ENCODE measurements at places on chromosomes 6 and 20. TPM values are rescaled to one million over a fixed set of nuclear protein-coding genes. Genes with fewer than 3 reads are reported as not detected.

Gene MCHR2
- total RNA-seq = not detected

Gene F13A1
- 0.39 TPM for total RNA-seq

Gene BHLHE23
- not detected for total RNA-seq

Gene UNC5CL
- total RNA-seq = 1.6 TPM

Gene ALDH8A1
- total RNA-seq = 1.2 TPM

Gene TGM6
- total RNA-seq = not detected

DNA sequence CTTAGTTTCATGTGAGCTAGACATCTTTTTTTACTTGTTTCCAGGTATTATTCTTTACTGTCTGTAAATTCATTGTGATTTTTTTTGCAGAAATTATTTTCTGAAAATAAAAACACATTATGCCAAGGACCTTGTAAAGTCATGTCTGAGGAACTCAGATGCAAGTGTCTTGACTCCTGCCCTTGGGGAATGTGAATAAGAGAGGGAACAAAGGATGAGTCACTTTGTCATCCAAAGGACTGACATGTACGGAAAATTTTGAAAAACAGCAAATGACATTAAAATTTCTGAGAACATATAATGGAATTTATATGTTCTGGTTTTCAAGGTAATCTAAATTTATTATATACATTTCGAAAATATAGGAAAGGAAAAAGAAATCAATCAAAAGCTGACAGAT, 660.4 kb downstream of the CD109 start:
- no peak overlapping the region for H3K4me3 ChIP-seq
- H3K36me3 ChIP-seq = no peaks in the 10 kb centered on the region
- no peaks in the 10 kb centered on the region for H3K27me3 ChIP-seq

- peak overlapping the region; percentile 97 for H3K4me3 ChIP-seq
- H3K36me3 ChIP-seq = peaks cover 15% of the 10 kb centered on the region
- peaks cover 26% of the 10 kb centered on the region for H3K27me3 ChIP-seq
Measured at GRCh38 chr6:3228771-3229565, 1.5 kb upstream of the TUBB2B start.

- no peak overlapping the region for H3K27ac ChIP-seq
- no peaks in the 10 kb centered on the region for H3K4me1 ChIP-seq
- DNase-seq = no peak
- no peak overlapping the region for H3K4me3 ChIP-seq
- peaks cover 8% of the 10 kb centered on the region for H3K36me3 ChIP-seq
- H3K27me3 ChIP-seq = no peaks in the 10 kb centered on the region
Measured at GRCh38 chr20:11958855-11959254, 41.2 kb downstream of the BTBD3 start.

- no peak overlapping the region for H3K27ac ChIP-seq
- H3K36me3 ChIP-seq = peaks cover 3% of the 10 kb centered on the region
- no peak overlapping the region for H3K4me3 ChIP-seq
- H3K4me1 ChIP-seq = no peaks in the 10 kb centered on the region
- no peak for DNase-seq
Measured at GRCh38 chr6:118371955-118372354, 176.1 kb upstream of the PLN start.

GRCh38 chr6:159716247-159717096, 10.8 kb upstream of the WTAP start:
- H3K4me3 ChIP-seq = no peak overlapping the region
- H3K4me1 ChIP-seq = peaks cover 4% of the 10 kb centered on the region
- H3K36me3 ChIP-seq = no peaks in the 10 kb centered on the region
- no peak for DNase-seq
- peak overlapping the region; percentile 43 for H3K27ac ChIP-seq

- no peak overlapping the region for H3K4me3 ChIP-seq
- DNase-seq = no peak
- H3K27me3 ChIP-seq = no peaks in the 10 kb centered on the region
- H3K36me3 ChIP-seq = no peaks in the 10 kb centered on the region
- no peak overlapping the region for H3K27ac ChIP-seq
- no peaks in the 10 kb centered on the region for H3K4me1 ChIP-seq
Measured at GRCh38 chr6:5524110-5524509, 262.8 kb downstream of the FARS2 start.

GRCh38 chr6:41784581-41785171, 2.8 kb upstream of the TOMM6 start:
- H3K27ac ChIP-seq = no peak overlapping the region
- peak overlapping the region; percentile 81 for H3K4me3 ChIP-seq
- peaks cover 6% of the 10 kb centered on the region for H3K36me3 ChIP-seq
- no peak for DNase-seq
- H3K27me3 ChIP-seq = peaks cover 13% of the 10 kb centered on the region
- H3K4me1 ChIP-seq = peaks cover 31% of the 10 kb centered on the region

- H3K27me3 ChIP-seq = no peaks in the 10 kb centered on the region
- H3K36me3 ChIP-seq = no peaks in the 10 kb centered on the region
Measured at GRCh38 chr6:94049001-94049400, 629.6 kb upstream of the EPHA7 start.

DNA sequence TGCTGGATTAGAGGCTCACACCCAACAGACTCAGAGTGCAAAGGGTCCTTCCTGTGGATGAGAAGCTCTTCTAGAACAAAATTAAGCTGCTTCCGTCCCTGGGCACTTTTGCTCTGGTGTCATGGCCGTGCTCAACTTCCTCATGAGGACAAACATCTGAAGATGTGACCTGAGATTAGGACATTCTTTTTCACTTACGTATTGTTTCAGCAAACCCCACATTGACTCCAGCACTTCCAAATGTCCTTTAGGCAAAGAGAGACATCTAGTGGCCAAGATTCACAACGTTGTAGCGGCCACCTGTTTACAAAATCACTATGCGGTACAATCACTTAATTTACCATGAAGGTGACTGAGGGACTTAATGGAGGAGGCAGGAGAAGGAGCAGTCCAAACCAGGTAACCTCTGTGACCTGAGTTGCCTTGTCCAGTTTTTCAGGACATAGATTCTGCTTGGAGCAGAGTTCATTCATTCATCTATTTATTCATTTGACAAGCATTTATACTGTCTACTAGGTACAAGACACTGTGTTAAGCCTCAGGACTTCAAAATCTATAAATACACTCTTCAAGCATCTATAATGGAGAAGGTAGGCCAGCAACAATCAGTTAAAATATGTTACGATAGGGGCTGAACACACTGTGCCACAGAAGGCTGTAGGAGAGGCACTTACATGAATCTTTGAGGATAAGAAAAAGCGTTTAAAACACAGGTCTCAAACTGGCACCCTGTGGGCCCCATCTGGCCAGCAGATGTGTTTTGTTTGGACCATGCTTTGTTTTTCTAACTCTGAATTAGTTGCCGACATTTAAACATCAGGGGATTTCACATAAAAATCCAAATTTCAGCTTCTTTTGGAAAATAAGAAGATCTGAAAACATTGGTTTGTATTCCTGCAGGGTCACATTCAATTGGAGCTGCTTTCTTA, 5.6 kb upstream of the ADGRF1 start:
- no peak overlapping the region for H3K27ac ChIP-seq
- no peaks in the 10 kb centered on the region for H3K36me3 ChIP-seq
- H3K4me3 ChIP-seq = no peak overlapping the region

- DNase-seq = peak; percentile 37
- H3K27me3 ChIP-seq = no peaks in the 10 kb centered on the region
- peaks cover 8% of the 10 kb centered on the region for H3K4me1 ChIP-seq
- H3K27ac ChIP-seq = no peak overlapping the region
Measured at GRCh38 chr20:59455402-59456341, 148.7 kb upstream of the PHACTR3 start.

DNA sequence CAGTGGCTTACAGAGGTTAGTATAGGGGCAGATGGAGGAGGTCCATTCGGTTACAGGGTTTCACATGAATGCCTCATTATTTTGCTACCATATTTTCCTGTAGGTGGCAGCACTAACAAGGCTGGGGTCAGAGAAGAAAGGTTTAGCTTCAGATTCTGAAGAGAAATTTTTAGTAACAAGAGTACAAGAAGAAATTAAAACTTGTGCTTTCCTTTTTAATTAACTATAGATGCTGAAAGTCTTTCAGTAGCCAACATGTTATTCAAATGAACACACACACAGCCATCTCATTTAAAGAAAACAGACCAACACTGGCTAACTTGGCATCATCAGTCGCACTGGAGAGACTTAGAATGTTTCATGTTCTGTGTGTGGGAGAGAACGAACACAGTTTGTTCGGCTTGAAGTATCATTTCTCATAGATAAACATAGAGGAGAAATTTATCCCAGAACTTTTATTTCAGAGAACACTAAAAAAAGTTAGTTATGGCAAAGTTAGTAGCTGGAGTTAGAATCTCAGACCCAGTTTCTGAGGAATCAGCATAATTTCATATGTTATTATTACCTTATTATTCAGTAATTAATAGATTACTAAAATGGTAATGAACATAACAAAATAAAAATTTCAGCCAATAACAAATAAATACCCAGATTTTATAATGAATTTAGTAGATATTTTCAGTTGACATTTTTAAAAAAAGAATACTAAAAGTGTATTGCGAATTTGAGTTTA, 314.0 kb upstream of the RSPO3 start:
- H3K27ac ChIP-seq = no peak overlapping the region
- H3K27me3 ChIP-seq = peaks cover 25% of the 10 kb centered on the region
- no peak overlapping the region for H3K4me3 ChIP-seq
- no peaks in the 10 kb centered on the region for H3K36me3 ChIP-seq

- no peaks in the 10 kb centered on the region for H3K36me3 ChIP-seq
- no peak overlapping the region for H3K27ac ChIP-seq
- no peak for DNase-seq
- H3K4me3 ChIP-seq = no peak overlapping the region
- H3K4me1 ChIP-seq = no peaks in the 10 kb centered on the region
Measured at GRCh38 chr6:68328156-68328555, 306.9 kb upstream of the ADGRB3 start.

- peaks cover 11% of the 10 kb centered on the region for H3K4me1 ChIP-seq
- DNase-seq = no peak
- H3K36me3 ChIP-seq = peaks cover 14% of the 10 kb centered on the region
- no peaks in the 10 kb centered on the region for H3K27me3 ChIP-seq
Measured at GRCh38 chr6:5896476-5897200, 110.1 kb downstream of the NRN1 start.

All from neural crest cell (in vitro differentiated cells).